ENCODE measurements at places on chromosomes 6 and 20.

- DNase-seq: no peak
Observed at GRCh38 chr6:112106562-112106961, 19.2 kb downstream of the FAM229B start.

DNA sequence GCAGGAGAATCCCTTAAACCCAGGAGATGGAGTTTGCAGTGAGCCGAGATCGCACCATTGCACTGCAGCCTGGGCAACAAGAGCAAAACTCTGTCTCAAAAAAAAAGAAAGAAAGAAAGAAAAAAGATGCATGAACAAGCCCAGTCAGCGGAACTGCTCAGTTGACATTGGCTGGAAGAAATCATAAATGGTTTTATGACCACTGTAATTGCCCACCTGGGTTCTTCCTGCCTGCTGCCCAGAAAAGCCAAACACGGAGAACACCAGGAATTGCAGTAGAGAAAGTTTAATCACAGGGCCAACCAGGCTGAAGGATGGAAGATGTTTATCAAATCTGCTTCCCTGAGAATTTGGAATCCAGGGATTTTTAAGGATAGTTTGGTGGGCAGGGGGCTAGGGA lies 22.7 kb downstream of the BAK1 start:
- no peak for DNase-seq

DNA sequence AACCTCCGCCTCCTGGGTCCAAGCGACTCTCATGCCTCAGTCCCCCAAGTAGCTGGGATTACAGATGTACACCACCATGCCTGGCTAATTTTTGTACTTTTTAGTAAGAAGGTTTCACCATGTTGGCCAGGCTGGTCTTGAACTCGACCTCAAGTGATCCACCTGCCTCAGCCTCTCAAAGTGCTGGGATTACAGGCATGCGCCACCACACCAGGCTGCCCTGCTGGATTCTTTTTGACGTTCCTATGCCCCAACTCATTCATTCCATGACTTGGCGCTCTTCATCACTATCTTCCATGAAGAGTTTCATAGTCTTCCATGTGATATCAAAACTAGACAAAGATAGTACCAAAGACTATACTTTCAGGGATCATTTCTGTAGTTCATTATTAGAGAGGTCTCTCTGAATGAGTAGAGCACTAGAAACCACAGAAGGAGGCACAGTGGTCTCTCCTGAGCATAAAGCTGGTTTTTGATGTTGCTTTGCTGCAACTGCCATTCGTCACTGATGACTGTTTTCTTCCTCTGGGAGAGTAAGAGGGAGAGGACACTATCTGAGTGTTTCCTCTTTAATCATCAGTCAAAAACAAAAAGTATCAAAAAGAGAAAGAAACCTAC lies 23.5 kb downstream of the DNAAF9 start:
- no peak for DNase-seq

DNA sequence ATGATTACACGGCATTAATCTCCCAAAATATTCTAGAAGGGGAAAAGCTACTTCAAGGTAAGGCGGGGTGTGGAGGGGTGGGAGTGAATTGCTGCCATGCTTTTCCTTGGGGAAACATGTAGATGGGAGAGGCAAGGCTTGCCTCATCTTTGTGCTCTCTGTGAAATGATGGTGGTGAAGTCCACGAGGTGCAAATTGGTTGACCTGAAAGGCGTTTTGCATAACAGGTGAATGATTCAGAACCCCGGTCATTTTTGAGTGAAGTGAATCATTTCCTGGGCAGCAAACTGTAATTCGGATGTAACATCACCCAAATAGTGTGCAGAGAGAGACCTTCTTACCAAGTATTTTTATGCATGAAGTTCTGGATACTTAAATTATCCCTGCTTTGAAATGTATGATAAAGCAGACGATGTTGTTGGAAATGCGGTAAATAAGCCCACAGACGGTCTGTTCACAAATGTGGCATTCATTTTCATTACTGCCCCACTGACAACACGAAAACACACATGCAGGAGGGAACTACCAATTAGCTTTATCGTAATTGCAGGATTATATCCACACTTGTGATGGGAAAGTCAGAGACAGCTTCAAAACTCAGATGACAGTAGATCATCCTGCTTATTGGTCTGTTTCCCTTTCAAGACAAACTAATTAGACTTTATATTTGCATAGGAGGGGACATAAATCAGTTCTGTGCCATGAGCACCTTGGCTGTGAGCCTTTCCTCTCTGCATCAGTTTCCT lies 3.0 kb downstream of the CDH4 start:
- DNase-seq: no peak

DNA sequence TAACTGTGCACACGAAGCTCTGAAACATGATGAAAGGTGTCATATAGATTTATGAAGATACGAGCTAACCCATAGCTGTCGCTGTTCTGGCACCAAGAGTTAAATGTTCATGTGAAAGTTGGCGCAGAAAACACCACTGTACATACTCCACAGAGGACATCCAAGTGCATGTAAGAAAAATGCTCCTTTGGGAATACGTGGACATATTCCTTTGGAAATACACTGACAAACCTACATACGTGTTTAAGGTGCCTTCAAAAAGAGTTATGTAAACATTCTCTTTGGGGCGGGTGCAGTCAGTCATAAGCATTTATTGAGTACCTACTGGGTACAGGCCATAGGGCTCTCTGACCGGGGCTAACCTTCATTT lies 723 bp upstream of the ARID1B start:
- no peak for DNase-seq

DNA sequence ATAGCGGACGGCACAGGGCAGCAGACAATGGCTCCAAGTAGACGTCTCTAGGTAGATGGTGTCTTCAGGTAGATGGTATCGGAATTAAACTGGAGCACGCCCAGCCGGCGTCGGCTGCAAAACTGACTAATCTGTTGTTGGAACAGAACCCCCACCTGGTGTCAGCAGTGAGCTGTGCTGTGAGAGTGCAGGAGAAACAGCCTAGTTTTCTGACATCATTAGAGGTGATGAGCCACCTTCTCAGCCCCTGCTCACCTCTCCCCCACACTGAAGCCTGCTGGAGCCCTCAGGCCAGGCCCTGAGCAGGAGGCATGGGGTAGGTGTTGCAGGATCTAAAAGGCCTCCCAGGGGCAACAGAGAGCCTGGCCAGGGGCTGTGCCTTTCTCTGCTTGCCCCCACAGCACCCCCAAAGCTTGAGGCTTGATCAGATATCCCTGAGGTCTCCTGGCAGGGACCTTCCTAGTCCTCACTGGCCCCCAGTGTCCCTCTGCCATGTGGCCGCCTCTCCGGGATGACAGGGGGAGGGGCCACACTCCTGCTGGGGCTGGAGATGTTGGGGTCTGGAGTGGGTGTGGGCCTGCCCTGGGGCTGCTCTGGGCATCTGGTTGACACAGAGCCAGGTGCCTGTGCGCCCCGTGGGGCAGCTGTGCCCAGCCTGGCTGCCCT lies 6.9 kb upstream of the HELZ2 start:
- no peak for DNase-seq
